ENCODE measurements at places on chromosomes 7 and 10. TPM values are rescaled to one million over a fixed set of nuclear protein-coding genes. Genes with fewer than 3 reads are reported as not detected.

- DNase-seq = peak; percentile 21
These were observed 96.8 kb downstream of the INPP5A start for GRCh38 chr10:132634241-132634946.

- DNase-seq = no peak
These were observed 347.6 kb downstream of the MDFIC start for GRCh38 chr7:115269486-115269885.

GRCh38 chr7:22979861-22980260 lies 34.1 kb downstream of the HYCC1 start:
- no peak for DNase-seq

DNA sequence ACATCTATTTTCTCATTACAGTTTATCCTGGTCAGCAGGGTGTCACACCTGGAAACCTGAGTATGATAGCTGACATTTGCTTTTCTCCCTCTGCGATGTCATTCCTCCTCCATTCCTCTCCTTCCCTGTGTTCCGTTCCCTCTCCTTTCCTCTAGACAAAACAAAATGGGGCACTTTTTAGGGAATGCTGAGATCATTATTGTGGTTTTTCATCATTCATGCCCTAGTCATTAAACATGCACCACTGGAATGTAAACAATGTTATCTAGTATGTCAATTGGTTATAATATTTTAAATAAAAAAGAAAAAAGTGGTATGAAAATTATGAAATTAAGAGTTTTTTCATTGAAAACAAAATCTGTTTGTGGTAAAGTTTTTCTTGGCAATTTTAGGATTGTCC lies 132.6 kb downstream of the MAPK8 start:
- DNase-seq = no peak

CYP3A4 gene
- not detected for total RNA-seq

DNA sequence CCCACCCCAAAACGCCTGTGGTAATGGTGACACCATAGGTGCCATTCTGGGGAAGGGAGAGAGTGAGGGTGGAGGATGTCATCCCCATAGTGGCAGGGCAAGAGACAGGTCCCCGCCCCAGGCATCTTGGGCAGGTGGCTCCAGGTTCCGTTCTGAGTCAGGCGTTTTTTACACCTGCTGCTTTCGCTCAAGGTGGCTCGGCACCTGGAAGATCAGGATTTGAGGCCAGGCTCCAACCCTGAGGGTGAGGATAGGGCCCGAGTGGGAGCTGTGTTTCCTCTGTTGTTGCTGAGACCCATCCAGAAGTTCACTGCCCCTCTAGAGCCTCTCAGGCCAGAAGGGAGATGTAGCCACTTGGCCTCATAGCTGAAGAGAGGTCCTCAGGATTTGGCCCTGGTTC lies 36.6 kb upstream of the DUSP5 start:
- DNase-seq = no peak

- no peak for DNase-seq
These were observed 494.3 kb downstream of the GALNT17 start for GRCh38 chr7:71626206-71626605.

DNA sequence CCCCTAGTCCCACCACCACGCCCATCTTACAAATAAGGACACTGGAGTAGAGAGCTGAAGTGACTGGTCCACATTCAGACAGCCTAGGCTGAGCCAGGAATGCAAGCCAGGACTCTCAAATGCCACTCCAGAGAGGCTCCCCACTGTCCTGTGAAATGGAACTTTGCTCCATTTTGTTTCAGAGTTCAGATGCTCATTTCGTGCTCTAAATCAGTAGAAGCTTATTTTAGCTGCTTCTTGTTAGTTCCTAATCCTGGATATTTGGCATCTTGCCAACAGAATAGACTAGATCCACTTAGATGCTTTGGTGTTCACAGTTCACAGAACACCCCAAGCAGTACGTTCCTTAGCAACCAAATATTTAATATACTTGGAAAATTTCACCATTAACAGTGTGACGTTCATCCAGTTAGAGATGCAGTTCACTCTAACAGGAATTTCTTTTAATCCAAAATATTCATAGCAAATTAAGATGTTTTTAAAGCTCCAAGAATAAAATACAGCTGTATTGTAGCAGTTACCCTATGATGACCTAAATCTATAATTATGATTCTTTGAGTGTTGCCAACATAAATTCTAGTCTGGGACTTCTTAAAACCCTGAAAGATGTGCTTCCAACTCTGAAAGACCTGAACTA lies 7.3 kb downstream of the MMP21 start:
- no peak for DNase-seq

DNA sequence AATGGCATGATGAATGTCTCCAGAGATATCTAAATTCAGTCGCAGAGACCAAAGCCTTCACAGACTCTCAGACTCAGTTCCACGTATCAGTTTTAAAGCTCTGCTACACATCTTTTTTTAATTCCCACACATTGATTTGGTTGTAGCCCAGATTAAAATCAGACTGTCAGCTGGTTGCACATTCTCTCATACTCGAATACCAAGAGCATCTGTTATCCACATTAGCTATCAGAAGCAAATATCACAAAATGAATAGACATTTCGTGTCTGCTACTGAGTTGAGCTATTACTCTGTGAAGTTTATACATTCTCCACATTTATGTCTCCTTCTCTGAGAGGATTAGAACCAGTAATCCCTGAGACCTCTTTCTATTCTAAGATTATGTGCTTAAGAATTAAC lies 229.2 kb downstream of the GPAM start:
- no peak for DNase-seq

GRCh38 chr10:77026148-77026547 lies 611.5 kb downstream of the KCNMA1 start:
- no peak for DNase-seq

- DNase-seq = peak; percentile 57
These were observed 14.2 kb downstream of the KCNH2 start for GRCh38 chr7:150963707-150964559.

DNA sequence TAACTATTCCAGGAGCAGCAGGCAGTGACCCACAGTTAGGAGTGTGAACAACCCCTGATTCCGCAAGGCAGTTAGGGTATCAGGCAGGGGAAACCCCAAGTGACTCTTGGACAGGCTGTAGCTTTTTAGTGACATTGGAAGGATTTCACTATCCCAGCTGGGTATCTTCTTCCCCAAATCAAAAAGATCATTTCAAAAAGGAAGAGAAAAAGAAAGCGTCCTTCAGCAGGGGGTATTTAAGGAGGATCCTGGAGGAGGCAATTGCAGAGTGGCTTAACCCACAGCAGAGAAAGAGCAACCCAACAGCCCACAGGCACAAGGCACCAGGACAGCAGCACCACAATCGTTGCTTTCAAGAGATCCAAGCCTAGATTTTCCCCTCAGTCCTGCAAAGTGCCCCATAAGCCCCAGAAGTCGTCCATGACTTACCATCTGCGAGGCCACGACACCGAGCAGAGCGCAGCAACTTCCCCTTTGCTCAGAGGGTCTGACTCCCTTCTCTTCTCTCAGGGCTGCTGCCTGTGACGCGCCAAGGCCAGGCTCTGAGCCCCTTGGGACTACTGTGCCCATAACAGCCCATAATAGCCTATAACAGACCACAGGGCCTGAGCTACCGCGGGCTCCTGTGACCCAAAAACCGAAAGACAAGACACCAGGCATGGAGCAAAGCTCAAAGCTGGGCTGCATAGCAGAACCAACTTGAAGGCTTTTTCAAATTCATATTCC lies 19.8 kb downstream of the PIK3AP1 start:
- peak; percentile 71 for DNase-seq

PNLIPRP1 gene
- total RNA-seq = not detected

CYP2C18 gene
- not detected for total RNA-seq

CLRN3 gene
- total RNA-seq = not detected

DNA sequence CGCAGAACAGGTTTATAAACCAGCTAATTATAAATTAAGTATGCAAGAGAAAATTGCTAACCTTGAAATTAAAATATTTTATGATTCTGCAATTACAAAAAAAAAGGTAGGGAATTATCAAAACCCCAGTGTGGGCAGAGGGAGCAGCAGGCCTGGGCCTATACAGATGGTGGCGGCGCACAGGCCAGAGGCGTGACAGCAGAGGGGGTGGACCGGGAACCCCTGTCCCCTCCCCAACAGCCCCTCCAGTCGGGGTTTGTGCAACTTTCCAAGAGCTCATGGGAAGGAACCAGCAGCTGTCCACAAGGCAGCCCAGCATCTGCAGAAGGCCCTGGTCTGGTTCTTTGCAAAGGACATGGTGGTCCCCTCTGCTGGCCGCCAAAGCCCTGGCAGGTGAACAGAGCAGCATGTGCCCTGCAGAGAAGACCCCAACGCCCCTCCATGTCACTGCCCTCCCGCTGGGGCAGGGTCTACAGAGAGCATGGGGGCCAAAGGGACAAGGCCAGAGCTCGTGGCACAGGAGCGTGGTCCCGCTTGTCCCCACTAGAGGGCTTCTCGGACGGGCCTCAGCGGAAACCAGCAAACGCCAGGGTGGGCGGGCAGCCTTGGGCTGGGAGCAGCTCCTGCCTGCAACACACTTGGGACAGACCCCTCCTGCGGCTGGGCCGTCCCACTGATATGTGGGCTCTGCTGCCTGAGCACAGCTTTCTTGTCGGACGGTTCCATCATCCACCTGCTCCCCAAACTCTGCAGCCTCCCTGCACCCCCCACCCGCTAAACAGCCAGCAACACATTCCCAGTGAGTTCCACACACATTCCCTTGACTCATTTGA lies 75.1 kb downstream of the EBF3 start:
- peak; percentile 82 for DNase-seq

DNA sequence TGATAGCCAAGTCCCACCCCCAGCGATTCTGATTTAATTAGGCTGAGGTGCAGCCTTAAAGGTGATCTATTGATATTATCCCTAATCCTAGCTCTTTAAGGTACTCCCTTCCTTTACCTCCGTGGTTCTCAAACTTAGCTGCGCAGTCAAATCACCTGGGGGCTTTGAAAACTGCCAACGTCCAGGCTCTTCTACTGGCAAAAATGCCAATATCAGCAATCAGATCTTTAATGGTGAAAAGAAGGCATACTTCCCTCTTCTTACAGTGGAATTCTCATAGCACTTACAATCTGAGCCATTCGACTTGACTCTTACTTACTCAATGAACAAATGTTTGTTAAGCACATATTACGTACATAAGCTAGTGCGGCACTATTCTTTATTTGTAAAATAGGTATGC lies 704 bp upstream of the SLC35B4 start:
- no peak for DNase-seq

OPN4 gene
- total RNA-seq = 0.41 TPM

GRCh38 chr7:20005081-20005480 lies 212.1 kb downstream of the MACC1 start:
- no peak for DNase-seq

ZNF117 gene
- total RNA-seq = 2.2 TPM

DNA sequence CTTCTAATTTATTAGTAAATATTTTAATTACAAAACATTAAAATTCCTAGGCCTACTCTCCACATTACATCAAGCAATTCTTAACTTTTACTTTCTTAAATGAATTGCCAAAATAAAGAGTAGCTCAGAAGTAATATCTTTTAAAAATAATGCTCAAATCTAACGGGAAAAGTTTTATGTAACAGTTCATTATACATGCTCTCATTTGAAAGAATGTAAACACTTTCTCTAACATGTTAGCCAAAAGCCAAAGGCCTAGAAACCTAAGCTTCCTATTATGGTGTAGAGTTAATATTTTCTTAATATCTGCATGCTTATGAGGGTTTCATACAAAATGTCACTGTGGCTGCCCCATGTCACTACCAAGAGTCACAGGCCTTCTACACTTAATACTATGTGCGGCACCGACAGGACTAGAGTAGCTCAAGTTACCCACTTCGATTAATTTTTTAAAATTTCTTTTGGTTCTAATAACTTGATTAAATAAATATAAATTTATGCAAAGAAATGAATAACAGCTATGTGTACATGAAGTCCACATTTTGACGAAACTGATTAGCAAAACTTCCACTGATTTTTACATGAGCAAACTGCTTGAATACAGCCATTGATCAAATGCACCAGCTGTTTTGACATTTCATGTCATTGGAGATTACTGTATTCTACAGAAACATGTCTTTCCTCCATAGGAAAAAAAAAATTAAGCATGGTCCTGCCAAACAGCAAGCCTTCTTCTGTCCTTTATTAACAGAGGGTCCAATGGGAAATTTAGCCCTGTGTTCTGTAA lies 3.5 kb downstream of the COBL start:
- DNase-seq = no peak

GRCh38 chr7:33517191-33517590 lies 387.8 kb downstream of the BBS9 start:
- DNase-seq = no peak

GRCh38 chr7:132548489-132549078 lies 27.7 kb downstream of the PLXNA4 start:
- DNase-seq = no peak

GRCh38 chr7:1886361-1887064 lies 216.4 kb downstream of the ELFN1 start:
- DNase-seq = peak; percentile 70

DNA sequence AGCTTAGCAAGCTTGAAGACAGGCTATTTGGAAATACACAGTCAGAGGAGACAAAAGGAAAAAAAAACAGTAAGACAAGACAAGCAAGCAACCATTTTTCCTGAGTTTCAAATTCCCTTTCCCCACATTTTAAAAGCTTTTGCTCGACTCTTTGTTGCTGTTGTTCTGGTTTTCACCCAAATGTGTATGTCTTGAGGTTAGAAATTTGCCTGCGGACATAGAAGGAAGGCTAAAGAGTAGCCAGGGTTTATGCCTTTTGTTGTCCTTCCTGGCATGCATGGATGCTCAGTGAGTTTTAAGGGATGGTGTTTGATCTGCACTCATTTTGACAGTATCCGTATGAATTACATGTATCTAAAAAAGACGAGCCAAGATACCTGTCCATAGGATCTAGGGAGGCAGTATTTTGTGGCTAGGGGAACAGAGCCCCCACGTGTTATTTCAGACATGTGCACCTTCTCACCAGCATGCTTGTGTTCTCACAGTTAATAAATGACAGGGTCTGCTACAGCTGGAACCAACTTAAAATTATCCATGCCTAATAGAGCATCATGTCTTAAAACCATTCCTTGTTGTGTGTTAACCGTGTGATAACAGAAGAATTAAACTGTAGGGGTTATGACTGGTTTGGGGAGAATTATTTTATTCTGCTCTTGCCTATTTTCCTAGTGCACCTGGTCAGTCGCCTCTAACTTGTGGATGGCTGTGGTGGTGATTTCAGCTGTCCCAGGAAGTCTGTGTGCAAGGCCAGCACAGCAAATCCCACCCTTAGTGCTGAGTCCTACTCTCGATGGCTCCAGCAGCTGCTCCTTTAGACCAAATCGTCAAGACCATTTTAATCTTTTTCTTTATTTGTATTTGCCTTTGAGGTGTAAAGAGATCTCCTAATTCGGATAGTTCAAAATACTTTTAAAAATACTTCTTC lies 9.1 kb downstream of the WIPF3 start:
- no peak for DNase-seq

AHCYL2 gene
- 4.0 TPM for total RNA-seq

ANKRD30A gene
- not detected for total RNA-seq

DNA sequence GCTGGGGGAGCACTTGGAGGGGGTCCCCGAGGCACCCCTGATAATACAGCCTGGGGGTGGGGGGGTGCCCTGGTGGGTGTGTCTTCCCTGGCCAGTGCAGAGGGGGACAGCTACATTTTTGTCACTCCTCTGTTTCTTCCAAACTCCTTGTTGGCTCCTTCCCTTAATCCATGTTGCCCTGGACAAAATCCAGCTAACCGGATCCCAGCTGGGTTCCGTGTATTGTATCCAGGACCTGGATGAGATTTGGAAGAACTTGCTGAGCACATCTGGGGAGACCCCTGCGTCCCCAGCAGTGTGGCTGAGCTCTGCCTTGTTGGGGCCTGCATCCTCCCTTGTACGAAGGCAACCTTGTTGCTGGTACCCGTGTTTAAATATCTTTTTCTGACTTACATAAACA lies 86.8 kb upstream of the BTBD16 start:
- DNase-seq = no peak

GRCh38 chr10:75401569-75402485 lies at the start of gene ZNF503:
Gene ZNF503, minus strand, starts transcription at chr10:75401764. Its CDS starts 345 bp downstream, at chr10:75401419.
- peak; percentile 97 for DNase-seq

GRCh38 chr7:80259-81067 lies 111.9 kb upstream of the FAM20C start:
- DNase-seq = no peak

All from Right ventricle myocardium inferior (tissue), 1 donor.